ENCODE measurements at places on chromosomes 13 and 19.

- no peak for DNase-seq
Measured at GRCh38 chr13:101648766-101649487, 196.5 kb downstream of the ITGBL1 start.

- no peak for DNase-seq
Measured at GRCh38 chr19:16618248-16618647, 9.8 kb downstream of the MED26 start.

DNA sequence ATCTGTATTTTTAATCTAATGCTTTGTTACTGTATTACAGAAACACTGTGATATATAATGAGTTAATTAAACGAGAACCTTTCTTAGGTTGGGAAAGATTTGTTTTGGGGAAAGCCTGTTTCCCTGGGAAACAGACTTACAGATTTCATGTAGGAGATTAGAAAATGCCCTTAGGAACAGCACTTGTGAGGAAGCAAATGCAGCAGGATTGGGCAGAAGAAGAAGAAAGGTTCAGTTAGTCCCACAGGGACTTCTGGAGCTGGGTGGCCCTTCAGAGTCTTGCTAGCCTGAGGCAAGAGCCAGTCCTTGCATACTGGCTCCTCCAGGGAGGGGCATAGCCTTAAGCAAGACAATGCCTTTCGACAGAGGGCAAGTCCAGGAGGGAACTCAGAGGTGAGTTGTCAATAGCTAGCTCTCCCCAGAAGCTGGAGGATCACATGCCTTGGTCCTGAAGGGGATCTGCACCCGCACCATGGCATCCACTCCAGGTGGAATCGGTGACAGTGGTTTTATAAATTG lies 36.8 kb downstream of the N4BP2L1 start:
- no peak for DNase-seq

DNA sequence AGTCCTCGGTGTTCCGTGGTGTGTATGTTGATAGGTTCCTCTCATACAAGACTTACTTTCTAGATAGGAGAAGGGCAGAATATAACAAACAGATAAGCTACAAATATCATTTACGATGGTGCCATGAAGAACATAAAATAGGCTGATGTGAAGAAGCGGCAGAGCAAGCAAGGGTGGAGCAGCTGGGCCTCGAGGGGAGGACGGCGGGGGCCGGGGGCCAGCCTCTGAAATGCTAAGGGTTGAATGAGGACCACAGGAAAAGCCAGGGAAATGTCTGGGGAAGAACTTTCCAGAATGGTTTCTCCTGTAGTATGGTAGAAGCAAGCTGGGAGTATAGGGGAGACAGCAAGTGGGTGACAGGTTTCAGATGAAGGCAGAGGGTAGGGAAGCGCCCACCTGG lies 529.5 kb downstream of the LIG4 start:
- no peak for DNase-seq

DNA sequence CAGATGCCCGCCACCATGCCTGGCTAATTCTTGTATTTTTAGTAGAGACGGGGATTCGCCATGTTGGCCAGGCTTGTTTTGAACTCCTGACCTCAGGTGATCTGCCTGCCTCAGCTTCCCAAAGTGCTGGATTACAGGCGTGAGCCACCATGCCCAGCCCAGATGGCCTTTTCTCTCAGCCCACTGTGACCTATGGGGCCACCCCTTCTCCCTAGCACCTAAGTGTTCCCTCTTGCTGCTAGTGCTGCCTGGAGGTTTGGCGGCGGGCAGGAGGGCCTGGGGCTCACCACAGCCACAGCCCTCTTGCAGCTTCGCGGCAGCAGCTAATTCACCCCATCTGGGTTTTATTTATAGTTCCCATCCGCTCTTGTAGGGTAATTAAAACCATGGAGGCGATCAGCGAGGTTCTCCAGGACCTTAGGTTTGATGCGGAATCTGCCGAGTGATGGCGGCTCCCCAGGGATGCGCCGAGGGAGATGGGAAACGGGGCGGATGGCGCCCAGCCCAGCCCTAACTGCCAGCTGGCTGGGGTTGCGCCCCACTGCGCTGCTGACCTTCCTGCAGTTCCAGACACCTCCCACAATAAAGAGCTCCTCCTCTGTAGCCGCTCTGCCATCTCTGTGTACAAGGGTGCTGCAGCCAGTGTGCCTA lies 3.3 kb downstream of the REX1BD start:
- no peak for DNase-seq

GRCh38 chr13:27381601-27382000 lies 42.8 kb upstream of the GTF3A start:
- no peak for DNase-seq

- no peak for DNase-seq
Measured at GRCh38 chr13:50406831-50407230, 391.6 kb downstream of the KCNRG start.

- DNase-seq = no peak
Measured at GRCh38 chr13:111303559-111303958, 16.9 kb upstream of the TEX29 start.

DNA sequence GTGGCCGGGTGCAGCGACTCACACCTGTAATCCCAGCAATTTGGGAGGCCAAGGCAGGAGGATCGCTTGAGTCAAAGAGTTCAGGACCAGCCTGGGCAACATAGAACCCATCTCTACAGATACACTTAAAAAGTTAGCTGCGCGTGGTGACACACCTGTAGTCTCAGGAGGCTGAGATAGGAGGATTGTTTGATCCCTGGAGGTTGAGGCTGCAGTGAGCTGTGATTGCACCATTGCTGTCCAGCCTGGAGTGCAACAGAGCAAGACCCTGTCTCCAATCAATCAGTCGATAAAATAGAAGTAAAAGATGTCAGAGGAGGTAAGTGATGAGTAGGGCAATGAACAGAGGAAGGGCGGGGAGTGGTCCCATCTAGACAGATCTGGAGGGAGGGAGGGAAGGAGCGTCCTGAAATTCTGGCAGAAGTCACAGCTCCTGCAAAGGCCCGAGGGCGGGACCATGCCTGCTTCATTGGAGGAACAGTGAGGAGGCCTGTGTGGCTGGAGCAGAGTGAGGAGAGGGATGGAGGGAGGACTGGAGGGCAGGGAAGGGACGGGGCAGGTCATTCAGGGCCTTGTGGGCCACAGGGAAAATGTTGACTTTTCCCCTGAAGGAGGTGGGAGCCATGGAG lies 9.7 kb downstream of the SMIM24 start:
- no peak for DNase-seq

- no peak for DNase-seq
Measured at GRCh38 chr19:20513189-20513904, 52.2 kb downstream of the ZNF737 start.

DNA sequence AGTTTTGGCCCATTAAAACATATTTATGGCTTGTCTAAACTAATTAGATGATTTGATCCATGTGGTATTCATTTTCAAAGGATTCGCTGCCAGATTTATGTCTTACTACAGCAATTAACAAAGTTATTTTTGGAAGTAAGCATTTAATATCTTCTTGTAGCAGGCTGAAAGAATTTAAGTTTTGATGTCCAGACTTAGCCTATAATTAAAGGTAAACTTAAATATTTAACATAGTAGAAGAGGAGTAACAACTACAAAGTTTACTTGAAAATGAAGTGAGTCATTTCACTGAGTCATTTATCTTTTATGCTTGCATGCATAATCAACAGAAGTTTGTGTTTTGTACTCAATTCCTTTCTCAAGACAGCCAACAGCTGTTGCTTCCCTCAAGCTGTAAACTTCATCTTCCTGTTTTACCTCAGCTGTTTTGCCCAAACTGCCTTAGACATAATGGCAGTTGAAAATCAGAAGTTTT lies 58.1 kb downstream of the EDNRB start:
- DNase-seq = no peak
